ENCODE measurements at places on chromosomes 1 and 21.

DNA sequence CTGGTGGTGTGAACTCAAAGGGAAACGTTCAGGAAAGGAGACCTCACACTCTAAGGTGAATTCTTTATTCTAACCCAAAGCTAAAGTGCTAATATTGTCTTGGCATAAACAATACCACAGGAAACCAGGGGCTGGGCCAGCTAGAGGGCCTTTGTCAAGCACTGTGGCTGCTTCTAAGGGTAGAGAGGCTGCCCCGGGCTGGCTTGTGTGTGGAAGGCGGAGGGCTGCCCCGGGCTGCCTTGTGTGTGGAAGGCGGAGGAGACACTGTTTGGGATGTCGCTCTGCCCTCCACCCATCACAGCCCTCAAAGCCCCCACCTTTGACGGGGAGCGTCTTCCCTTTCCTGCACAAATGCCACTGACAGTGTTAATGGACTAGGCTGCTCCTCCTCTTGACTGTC lies 216.8 kb downstream of the TOMM20 start:
- peak; percentile 28 for DNase-seq

GRCh38 chr21:39197448-39198233 lies 14.4 kb upstream of the PSMG1 start:
- no peak for DNase-seq

DNA sequence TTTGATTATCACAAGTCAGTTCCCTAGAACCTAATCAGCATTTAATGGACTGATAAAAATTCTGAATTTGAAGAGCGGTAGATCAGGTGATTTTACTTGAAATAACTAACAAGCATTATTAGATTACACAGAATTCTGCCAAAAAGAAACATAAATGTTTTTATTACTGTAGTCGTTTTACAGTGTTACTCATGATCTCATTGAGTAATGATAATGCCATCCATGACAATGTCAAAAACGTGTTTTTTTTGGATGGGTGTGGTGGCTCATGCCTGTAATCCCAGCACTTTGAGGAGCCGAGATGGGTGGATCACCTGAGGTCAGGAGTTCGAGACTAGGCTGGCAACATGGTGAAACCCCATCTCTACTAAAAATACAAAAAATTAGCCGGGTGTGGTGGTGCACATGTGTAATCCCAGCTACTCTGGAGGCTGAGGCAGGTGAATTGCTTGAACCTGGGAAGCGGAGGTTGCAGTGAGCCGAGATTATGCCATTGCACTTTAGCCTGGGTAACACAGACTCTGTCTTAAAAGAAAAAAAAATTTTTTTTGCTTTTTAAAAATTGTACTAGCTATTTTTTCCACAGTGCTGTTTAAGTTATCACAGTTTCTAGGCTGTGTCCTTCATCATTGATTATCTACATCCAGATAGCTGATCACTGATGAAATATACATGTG lies 56.6 kb downstream of the LAMC1 start:
- no peak for DNase-seq

DNA sequence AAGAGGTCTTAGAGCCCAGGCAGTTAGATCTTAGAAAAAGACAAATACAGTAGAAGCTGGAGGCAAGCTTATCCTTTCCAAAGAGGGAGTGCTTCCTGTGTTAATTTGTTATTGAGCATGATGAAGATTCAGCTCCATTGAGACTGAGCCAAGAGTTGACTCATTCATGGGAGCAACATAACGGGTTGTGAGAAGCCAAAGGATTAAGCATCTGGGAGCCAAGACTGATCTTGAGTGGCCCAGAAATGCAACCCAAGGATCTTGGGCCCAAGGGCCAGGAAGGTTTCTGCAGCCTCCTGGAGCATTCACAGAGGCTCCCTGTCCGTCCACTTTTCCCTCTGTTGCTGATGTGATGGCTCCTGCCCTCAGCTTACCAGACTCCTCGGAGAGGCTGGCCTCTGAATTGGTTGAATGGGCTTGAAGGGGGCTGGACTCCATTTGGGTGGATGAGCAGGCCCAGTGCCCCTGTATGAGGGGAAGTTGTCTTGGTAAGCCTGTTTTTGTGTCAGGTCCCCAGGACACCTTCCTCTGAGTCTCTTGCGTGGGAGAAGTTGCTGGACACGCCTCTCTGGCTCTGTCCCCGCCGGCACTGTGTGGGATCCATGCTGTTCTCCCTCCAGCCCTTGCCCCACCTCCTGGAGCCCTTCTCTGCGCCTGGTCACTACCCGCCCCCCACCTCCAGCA lies 42.4 kb downstream of the PDE9A start:
- no peak for DNase-seq

DNA sequence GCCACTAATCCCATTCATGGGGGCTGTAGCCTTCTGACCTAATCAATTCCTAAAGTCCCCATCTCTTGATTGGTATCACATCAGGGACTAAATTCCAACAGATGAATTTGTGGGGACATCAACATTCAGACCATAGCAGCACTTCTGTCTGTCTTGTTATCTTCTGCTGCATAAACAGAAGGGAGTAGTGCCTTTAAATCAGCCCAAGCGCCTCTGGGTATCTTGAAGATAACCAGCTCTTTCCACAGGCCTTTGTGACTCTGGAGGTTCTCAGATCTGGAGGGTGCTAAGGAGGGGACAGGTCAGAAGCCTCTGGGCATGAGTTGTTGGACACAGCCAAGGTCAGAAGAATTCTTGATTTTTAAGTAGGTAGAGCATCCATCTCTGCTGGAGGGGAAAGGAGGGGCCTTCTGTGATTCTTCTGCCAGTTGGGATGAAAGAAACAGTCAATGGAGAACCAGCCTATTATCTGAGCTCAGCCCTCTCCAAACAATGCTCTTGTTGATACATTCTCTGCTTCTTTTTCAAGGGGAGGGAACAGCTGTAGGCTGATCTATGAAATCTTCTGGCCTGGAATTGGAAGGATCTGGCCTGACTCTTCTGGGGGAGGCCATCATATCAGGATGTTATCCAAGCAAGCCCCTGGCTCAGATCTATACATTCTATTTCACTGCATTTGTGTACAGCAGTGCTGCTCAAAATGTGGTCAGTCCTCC lies 31.3 kb upstream of the LRIG2 start:
- no peak for DNase-seq

- no peak for DNase-seq
Measured at GRCh38 chr1:118247593-118247992, 62.6 kb upstream of the SPAG17 start.

DNA sequence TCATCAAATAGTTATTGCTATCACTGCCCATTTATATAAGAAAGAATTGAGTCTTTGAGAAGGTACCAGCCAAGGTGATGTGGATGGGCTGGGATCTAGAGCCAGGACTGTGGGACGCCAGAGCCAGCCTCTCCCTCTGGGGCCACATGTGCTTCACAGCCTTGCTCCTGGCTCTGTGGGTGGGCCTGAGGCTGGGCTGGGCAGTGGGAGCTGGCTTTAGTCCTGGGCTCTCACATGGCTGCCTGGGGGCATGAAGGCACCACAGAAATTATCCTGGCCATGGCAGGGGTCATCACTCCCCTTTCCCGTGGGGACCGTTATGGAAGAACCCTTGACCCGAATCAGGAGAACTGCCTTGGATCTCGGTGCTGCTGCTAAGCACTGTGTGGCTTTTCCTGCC lies 203.1 kb downstream of the TRABD2B start:
- no peak for DNase-seq

- no peak for DNase-seq
Measured at GRCh38 chr1:26307363-26307781, 936 bp upstream of the UBXN11 start.

- DNase-seq = peak; percentile 51
Measured at GRCh38 chr1:10693497-10694273, 102.8 kb downstream of the CASZ1 start.

DNA sequence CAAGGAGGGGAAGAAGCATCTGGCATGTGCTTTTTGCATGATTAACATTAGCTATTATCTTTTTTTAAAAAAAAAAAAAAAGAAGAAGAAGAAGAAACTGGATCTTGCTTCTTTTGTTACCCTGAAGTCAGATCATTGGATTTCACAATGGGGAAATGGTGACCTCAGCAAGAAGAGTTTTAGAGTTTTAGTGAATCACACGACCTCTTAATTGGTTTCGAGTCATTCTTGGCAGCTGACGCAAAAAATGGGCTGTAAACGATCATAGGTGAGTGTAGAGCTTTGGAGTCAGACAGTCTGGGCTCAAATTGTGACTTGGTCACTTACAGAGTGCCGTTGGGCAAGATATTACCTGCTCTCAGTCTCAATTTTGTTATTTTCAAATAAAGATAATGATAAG lies 33.3 kb upstream of the PGBD5 start:
- no peak for DNase-seq
